Spleen (tissue), 13 donors: ENCODE measurements at places on chromosomes 4 and X.

GRCh38 chr4:5137927-5138326, 86.6 kb downstream of the STK32B start:
- DNase-seq: no peak

- DNase-seq: no peak
Observed at GRCh38 chr4:125321709-125322365, 7.1 kb downstream of the FAT4 start.

DNA sequence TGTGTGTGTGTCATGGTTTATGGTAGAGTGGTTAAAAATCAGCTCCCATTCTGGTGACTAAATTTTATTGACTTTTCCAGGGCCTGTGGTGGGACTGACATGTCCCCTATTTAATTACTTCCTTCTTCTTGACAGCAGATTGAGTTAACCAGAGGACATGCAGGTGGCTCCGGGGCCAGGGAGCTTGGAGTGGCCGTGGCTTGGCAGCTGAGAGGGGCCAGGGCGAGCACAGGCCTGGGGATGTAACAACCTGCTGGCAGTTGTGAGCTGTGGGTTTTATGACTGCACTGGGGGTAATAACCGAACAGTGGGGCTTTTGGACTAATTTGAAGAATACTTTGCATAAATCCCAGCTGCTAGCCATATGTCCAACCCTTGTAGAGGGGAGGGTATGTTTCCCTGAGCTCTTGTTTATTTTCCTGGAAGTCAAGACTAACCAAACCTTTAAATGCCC, 186.0 kb downstream of the MID1IP1 start:
- DNase-seq: no peak

DNA sequence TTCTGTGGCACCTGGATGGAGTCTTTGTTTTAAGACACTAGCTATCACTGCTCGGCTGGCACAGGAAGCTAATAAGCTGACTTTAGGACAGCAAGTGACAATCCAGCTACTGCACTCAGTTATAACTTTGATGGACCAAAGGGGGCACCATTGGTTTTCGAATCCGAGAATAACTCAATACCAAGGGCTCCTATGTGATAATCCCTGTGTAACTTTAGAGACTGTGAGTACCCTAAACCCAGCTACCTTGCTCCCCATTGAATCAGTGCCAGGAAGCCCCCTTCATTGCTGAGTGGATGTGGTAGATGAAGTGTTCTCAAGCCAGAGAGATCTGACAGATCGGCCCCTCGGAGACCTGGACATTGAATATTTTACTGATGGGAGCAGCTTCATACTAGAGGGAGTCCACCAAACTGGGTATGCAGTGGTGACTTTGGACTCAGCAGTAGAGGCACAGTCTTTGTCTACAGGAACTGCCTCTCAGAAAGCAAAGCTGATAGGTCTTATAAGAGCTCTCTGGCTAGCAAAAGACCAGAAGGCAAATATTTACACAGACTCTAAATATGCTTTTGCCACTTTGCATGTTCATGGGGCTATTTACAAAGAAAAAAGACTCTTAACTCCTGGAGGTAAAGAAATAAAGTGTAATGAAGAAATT, 35.5 kb upstream of the UGT2B7 start:
- no peak for DNase-seq

DNA sequence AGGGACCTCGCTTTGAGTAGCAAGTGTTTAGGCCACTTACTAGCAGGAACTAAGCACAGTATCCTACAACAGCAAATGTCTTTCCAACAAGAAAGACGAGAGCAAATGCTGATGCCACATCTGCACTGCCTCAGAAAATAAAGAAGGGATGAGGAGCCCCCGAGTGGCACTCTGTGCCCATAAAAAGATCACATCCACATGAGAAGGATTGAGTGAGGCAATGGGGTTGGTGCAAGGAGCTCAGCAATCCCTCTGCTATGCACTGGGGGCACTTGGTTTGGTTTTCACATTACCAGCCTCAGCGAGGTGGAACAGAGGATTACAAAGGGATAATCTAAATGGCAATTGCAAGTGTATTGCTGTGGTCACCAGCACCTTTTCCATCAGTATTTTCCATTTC, 252.8 kb upstream of the SLC7A11 start:
- no peak for DNase-seq

DNA sequence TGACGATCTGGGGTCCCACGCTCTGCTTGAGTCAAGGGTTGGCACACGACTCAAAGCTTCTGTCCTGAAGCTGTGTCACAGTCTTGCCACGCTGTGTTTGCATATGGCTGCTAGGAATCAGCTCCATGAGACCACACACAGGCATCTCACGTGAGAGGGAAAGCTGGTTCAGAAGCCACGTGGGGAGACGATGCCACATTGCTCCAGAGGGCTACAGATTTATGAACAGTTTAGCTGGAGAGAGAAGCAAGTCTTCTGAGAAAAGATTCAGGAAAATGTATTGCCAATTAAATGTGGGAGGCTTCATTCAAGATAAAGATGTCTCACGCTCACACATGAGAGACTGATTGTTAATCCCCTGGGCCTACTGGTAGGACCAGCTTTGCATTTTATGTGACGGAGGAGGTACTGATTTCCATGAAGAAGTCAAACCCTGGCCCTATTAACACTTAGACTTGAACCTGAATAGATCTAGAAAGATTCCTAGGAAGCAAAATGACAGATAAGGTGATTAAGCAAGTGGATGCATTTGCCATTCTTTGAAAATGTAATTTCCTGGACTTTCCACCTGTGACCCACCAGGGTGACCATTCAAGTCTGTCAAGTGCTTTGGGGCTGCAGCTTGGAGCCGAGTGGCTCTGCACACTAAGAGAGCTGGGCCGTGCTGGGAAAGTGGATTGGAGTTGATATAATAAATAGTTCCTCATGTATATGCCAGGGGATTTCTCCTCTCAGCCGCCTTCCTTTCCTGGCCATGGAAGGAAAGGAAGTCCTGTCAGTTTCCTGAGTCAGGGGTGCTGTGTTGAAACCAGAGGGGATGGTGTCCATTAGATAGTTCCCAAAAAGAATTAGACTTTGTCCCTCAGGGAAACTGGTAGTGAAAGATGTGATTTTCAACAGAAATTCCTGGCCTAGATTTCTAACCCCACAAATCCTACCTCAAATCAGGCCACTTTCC, 29.0 kb downstream of the ENPP6 start:
- no peak for DNase-seq

GRCh38 chr4:128380306-128380705, 92.7 kb upstream of the PGRMC2 start:
- DNase-seq: no peak

GRCh38 chr4:16713271-16713670, 185.2 kb downstream of the LDB2 start:
- no peak for DNase-seq
